ENCODE measurements at places on chromosomes 2 and 18. TPM values are rescaled to one million over a fixed set of nuclear protein-coding genes. Genes with fewer than 3 reads are reported as not detected.
A peak's percentile ranks its signal among the peaks of the same experiment; 100 is the strongest.

Gene DYNAP
- total RNA-seq = 0.84 TPM

DNA sequence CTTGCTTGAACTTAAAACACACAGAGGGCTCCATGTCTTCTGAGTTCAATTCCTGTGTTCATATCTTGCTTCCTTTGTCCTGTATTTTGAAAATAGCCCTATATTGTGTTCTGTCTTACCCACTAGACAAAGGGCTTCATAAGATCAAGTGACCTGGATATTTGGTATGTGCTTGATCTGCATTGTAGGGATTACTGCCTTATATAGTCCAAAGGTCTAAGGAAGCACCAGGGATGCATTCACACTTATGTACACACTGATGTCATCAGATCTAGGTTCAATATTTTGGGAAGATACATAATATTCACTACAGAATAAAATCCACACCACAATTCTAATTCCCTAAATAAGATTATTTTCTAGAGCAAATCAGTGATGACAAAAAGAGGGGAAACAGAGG is 278.0 kb upstream of the KYNU start:
- no peak for DNase-seq

DNA sequence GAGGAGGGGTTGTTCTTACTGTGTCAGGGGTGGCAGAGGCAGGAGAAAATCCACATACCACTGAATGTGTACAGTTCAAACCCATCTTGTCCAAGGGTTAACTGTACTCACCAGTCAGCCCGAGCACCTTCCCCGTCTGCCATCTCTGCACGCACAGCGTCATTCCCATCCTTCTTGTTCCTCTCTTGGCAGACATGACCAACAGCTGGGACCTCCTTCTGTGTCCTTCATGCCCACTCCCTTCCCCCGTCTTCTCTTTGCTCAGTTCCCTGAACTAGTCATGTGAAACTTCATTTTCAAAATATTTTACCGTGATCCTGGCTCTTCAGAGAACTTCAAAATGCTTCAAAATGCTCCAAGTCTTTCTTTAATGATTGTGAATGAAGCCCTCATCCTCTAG is 92.0 kb downstream of the FARSB start:
- DNase-seq = no peak

DNA sequence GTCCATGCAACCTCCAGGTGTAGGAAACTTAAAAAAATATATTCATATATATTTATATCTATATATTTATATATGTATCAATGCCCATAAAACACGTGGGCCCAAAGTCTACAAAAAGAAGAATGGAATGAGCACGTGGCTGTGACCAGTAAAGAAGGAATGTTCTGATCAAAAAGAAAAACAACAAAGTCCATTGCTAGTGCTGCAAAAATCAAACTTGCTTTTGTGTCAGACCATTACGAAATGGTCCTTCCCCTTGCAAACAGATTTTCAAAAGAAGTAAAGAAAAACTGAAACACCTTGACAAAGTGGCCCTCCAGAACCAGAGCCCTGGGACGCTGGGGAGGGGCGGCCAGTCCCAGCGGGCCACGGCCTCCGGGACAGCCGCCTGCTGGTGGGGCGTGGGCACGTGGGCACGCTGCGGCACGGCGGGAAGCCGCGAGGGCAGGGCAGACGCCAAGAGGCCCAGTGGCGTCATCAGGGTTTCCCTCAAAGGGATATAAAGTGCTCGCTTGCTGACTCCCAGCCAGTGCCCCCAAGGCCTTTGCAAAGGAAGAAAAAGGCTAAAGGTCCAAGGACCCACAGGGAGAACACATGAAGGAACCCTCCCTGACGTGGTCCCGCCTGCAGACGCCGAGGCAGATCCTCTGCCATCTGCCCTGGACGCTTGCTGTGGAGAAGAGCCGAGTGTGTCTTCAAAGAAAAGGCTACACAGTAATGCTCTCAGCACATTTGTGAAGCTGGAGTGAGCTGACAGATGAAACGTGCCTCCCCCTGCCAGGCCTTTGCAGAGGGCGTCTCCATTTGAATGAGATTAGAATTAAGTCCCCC is 201.8 kb downstream of the TWIST2 start:
- no peak for DNase-seq

GRCh38 chr2:69082430-69082997 is 69.5 kb downstream of the ANTXR1 start:
- no peak for DNase-seq

- no peak for DNase-seq
These were observed 62.6 kb downstream of the METTL4 start for GRCh38 chr18:2508678-2509077.

GRCh38 chr18:45780568-45780967 is 44.9 kb upstream of the SIGLEC15 start:
- DNase-seq = no peak

Gene CCDC141
- 10.7 TPM for total RNA-seq

Gene PROM2
- 4.9 TPM for total RNA-seq

DNA sequence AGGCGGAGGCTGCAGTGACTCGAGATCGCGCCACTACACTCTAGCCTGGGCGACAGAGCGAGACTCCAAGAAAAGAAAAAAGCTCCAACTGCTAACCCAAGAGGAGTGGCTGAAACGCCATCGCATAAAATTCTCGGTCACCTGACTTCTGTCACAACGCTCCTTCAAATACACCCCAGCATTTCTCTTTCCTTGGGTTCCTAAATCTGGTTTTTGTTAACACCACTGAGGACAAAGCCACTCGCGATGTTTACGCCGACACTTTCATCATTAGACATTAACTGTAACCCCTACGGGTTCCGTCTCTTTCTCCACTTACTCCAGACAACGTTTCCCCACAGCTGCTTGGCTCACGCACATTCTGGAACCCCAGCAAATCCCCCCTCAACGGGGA is 679 bp downstream of the CLK1 start:
- DNase-seq = no peak

- DNase-seq = no peak
These were observed 62.1 kb downstream of the SETBP1 start for GRCh38 chr18:44742718-44743311.

- no peak for DNase-seq
These were observed 5.7 kb upstream of the SERPINB2 start for GRCh38 chr18:63881851-63882250.

Gene ABCG8
- not detected for total RNA-seq

- DNase-seq = no peak
These were observed 56.1 kb downstream of the SETBP1 start for GRCh38 chr18:44736664-44737380.

DNA sequence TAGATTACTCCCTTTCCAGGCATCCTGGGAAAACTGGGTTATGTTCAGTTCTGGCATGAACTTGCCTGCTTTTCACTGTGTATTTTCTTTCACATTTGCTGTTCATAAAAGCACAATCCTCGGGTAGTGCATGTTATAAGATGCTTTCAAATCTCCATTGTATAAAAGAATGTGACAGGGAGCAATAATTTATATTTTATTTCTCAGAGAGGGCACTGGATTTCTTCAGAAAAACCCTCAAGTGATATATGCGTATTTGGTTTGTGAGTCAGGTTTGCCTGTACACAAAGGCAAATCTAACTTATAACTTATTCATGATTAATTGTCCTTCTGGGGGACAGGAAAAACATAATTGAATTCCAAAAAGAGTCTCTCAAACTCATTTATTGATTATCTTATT is 440.7 kb upstream of the MMADHC start:
- no peak for DNase-seq

GRCh38 chr2:156505696-156506095 is 69.5 kb downstream of the GPD2 start:
- DNase-seq = no peak

DNA sequence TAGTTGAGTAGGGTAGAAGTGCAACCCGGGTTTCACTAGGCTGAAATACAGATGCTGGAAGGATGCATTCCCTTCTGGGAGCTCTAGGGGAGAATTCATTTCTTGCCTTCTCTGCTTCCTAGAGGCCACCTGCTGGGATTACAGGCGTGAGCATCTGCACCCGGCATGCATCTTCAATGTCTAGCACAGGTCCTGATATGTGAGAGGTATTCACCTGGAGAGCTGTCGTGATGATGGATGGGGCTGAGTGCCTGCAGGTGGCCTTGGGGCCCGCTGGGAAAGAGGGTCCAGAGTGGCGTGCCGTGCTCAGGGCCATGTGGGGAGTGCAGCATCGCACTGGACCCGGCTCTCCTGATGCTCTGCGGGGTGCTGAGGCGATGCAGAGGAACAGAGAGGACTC is 6.6 kb upstream of the NTSR2 start:
- peak; percentile 52 for DNase-seq

DNA sequence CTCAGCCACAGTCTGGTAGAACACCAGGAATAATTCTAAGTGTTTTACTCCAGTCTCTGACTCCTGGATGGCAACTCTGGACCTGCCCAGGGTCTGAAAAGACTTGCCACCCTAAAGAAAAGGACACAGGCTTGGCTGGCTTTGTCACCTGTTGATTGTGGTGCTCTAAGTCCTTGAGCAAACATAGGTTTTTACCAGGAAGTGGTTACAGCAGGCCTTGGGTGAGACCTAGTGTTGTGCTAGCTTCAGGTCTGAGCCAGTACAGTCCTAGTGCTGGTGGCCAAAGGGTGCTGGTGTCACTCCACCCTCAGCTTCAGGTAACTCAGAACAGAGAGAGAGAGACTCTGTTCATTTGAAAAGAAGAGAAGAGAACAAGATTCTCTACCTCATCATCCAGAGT is 1239.4 kb upstream of the CRIM1 start:
- DNase-seq = no peak

DNA sequence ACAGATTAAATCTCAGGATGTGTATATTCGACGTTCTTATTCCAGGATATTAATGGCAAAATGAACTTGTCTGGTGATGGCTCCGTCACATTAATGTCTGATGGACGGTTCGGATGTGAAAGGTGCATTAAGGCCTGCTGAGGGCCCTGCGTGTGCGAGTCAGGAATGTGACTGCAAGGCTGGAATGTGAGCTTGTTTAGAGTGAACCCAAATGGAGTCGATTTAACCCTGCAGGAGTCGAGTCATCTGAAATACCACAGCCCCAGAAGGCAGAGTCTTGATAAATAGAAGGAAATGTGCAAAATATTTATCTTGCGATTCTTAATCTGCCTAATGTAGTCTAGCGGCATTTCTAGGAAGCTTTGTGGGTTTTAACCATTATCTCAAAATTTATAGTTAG is 44.3 kb downstream of the RDH14 start:
- no peak for DNase-seq

Gene DNAJC27
- 10.5 TPM for total RNA-seq

GRCh38 chr2:75466708-75467311 is 93.9 kb downstream of the EVA1A start:
- no peak for DNase-seq

Gene MPP4
- 1.5 TPM for total RNA-seq

DNA sequence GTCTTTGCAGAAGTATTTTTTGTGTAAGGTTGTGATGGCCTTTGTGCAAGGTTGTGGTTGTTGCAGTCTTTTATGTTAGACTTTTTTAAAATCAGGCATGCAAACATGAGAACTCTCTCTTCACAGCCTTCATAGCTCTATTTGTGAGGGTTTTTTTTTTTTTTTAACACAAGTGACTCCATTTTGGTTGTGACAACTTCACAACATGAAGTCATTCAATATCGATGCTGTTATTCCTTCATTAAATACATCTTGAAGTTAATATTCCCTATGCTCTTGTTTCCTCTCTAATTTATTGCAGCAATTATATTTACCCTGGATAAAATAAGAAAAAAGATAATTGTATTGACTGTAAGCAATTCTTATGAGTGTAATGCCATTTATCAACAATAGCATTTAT is 35.5 kb downstream of the DHRS9 start:
- no peak for DNase-seq

Gene RAX
- total RNA-seq = not detected

GRCh38 chr2:164061129-164061746 is 325.4 kb upstream of the FIGN start:
- DNase-seq = no peak

Gene GGCX
- total RNA-seq = 25.6 TPM

DNA sequence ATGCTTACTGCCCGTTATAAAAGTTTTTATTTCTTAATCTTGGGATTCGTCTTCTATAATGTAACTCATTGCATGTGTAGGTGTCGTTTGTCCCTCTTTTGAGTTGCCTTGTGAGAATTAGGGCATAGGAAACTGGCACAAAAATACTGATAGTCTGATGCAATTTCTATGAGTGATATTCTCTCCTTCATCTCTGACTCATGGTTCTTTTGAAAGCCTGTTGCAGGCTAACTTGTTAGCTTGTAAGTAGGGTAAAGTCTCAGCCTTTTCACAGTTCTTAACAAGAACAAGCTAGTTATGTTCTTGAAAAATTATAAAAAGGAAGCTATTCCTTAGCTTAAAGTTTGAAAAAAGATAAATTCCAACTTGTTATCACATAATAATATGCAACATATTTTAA is 1085.4 kb upstream of the NRXN1 start:
- no peak for DNase-seq

DNA sequence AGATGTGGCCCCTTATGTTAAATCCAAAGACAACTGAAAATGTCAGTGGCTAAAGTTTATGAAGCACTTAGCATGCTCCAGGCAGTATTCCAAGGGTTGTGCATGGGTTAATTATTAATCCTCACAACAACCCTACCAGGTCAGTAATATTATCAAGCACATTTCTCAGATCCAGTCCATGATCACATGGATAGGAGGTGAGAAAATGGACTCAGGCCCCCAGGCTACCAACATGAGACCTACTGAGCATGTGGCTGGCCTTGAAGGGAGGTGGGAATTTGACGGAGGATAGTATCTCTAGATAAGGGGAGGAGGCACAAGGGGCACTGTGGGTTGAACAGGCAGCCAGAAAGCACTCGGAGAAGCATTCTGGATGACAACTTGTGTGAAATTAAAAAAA is 412.0 kb downstream of the MEIS1 start:
- DNase-seq = no peak

DNA sequence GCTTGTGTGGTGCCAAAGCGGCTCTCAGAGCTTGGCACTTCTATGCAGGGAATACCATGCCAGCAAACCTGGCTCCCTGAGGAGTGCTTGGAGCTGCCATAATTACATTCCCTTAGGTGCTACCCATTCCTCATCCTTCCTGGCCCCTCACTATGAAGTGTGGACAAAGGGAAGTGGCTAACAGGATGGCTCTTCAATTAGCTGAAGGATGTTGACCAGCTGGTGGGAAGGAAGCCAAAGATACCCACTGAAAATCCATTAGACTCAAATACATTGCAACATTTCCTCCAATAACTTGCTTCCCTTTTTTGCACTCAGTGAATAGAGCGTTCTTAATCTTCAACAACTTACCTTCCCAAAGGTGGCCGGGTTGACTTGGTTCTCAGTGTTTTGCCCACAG is 8.5 kb downstream of the RFX8 start:
- no peak for DNase-seq

DNA sequence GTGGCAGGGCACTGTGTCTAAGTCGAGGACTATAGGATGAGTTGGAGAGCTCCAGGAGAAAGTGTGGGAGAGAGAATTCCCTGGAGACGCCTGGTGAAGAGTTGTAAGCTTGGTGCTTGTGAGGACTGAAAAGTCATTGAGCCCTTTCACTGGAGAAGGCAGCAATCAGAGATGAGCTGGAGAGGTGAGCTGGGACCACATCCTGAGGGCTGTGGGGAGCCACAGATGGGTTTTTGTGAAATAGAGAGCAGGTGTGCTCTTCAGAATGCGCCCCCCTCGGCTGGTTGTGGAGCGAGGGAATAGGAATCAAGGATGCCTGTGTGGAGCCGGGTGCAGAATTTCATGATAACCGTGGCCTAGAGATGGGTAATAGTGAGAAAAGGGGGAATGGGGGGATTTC is 224.3 kb downstream of the KLHL29 start:
- DNase-seq = peak; percentile 19

Gene CDK15
- total RNA-seq = not detected

All from spleen (tissue), 13 donors.